ENCODE measurements at places on chromosomes 16 and 17.

DNA sequence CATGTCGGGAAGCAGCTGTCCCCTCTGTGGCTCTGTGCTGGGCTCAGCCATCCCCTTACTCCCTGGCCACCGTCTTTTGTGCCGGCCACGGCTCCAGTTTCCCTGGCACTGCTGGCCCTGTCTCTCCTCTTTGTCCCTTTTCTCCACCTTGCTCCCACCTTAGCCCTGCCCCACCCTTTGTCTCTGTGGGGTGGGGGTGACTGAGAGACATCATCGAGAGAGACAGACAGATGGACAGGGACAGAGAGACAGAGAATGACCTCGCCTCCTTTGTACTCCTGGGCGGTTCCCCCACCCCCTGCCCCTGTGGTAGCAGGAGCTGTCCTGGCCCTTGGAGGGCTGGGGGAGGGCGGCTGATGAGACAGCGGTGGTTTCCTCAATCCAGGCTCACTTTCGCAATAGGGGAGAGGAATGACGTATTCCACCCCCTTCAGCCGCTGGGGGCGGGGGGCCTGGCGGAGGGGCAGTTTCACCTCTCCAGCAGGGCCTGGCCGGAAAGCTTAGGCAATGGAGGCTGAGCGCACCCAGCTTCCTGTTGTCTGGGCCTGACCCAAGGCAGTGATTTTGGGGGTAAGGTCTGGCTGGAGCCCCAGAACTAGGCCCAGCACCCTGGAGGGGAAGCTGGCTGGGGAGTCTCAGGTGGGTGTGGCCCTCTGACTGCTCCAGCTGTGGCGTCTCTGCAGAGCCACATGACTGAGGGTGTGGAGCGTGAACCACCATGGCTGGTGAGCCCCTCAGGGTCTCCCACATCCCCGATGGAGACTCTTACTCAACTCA is 7.3 kb downstream of the FMNL1 start:
- H3K27me3 ChIP-seq: no peaks in the 10 kb centered on the region
- peak; percentile 77 for DNase-seq
- H3K36me3 ChIP-seq: no peaks in the 10 kb centered on the region

DNA sequence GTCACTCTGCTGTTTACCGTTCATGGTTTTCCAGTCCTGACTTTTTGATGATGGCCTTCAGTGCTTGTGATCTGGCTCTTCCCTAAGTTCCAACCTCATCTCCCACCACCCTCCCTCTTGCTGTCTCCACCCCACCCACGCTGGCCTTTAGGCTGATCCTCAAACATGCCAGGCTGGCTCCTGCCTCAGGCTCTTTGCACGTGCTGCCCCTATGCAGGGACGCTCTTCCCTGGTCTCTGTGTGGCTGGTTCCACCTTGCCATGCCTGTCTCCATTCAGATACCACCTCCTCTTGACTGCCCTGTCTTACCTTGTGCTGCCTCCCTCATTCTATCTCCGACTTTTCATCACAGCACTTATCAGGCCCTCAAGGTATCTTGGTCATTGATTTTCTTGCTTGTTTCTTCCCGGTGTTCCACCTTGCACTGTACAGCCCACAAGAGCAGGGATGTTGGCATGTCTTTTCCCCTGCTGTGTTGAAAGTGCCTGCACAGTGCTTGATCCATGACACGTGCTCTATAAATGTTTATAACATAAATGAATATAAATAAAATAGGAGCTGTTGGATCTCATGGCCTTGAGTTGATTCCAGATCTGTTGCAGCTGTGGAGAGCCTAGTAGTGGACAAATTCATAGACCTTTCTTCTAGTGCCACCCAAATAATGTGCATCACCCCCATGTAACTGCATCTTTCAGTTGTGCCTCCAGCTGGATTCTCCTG is 229.0 kb downstream of the SNX29 start:
- H3K4me3 ChIP-seq: no peak overlapping the region
- H3K27me3 ChIP-seq: no peaks in the 10 kb centered on the region
- H3K4me1 ChIP-seq: no peaks in the 10 kb centered on the region
- H3K36me3 ChIP-seq: no peaks in the 10 kb centered on the region
- no peak overlapping the region for H3K27ac ChIP-seq
- no peak for DNase-seq

GRCh38 chr17:80053102-80053501 is 16.7 kb downstream of the CCDC40 start:
- H3K4me1 ChIP-seq: no peaks in the 10 kb centered on the region
- DNase-seq: no peak
- H3K4me3 ChIP-seq: no peak overlapping the region
- no peaks in the 10 kb centered on the region for H3K27me3 ChIP-seq

DNA sequence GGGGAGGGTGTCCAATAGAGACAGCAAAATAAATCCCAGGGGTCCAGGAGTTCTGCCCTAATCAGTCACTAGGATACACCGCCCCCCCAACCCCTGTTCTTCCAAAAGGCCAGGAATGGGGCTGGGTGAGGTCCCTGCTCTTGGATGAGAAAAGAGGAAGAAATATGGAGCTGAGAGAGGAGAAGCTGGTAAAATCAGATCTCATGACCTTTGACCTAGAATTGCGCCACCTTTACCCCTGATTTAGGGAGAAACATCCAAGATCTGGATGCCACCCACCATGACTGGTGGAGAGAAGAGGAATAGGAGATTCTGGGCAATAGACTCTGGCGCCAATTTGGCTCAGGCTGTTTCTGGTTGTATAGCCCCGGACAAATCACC is 707 bp upstream of the CACNB1 start:
- H3K36me3 ChIP-seq: peaks cover 15% of the 10 kb centered on the region
- peaks cover 45% of the 10 kb centered on the region for H3K4me1 ChIP-seq
- H3K27me3 ChIP-seq: no peaks in the 10 kb centered on the region
- no peak overlapping the region for H3K4me3 ChIP-seq

DNA sequence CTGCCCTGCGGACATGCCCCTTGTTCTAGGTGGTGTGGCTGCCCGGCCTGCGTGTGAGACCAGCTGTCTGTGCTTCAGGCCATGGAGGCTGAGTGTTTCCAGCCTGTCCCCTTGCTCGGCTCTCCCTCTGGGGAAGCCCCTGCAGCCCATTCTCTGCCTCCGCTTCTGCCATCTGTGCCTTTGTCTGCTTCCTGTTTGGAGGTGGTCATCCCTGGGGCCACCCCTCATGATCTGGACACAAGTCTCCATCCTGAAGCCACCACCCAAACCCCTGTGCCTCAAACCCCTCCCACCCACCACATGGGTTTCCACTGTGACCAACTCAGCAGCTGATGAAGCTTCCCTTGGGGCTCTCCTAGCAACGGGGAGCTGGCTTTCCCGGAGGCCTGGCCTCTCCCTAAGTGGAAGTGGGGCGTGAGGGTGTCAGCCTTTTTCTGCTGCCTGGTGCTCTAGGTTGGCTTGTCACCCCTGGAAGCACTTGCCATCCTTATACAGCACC is 184.9 kb downstream of the SEC14L1 start:
- no peak overlapping the region for H3K4me3 ChIP-seq
- peak overlapping the region; percentile 98 for H3K27ac ChIP-seq
- H3K27me3 ChIP-seq: no peaks in the 10 kb centered on the region
- H3K36me3 ChIP-seq: no peaks in the 10 kb centered on the region
- DNase-seq: no peak

DNA sequence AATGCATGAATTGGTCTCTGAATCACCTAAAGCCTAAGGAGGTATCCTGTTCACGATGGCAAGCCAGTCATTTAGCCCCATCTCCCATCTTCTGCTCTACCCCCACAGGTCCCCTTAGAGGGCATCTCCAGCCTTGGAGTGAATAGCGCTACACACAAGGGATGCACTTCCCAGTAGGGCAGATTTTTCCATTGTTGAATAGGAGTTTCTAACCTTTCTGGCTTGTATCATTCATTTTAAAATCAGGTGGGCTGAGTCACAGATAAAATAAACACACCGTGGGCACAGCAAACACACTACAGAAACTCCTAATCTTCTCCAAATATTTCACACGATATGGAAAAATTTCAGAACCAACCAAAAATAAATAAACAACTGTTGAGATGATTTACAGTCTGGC is 201.2 kb upstream of the NOG start:
- H3K27ac ChIP-seq: no peak overlapping the region
- H3K4me1 ChIP-seq: no peaks in the 10 kb centered on the region
- H3K27me3 ChIP-seq: no peaks in the 10 kb centered on the region
- peak; percentile 3 for DNase-seq

DNA sequence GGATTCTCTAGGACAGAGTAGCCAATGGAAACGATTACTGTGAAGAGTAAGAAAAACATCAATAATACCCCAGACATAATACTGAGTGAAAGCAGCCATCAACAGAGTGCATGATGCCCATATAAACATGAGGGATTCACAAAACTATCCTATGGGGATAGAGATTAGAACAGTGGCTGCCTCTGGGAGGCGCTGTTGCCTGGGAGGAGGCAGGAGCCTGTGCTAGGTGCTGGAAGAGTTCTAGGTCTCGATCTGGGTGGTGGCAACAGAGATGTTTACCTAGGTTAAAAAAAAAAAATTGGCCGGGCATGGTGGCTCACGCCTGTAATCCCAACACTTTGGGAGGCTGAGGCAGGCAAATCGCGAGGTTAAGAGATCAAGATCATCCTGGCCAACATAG is 7.9 kb downstream of the FA2H start:
- no peak for DNase-seq
- peaks cover 8% of the 10 kb centered on the region for H3K27me3 ChIP-seq
- no peak overlapping the region for H3K27ac ChIP-seq
- H3K36me3 ChIP-seq: no peaks in the 10 kb centered on the region
- no peak overlapping the region for H3K4me3 ChIP-seq

DNA sequence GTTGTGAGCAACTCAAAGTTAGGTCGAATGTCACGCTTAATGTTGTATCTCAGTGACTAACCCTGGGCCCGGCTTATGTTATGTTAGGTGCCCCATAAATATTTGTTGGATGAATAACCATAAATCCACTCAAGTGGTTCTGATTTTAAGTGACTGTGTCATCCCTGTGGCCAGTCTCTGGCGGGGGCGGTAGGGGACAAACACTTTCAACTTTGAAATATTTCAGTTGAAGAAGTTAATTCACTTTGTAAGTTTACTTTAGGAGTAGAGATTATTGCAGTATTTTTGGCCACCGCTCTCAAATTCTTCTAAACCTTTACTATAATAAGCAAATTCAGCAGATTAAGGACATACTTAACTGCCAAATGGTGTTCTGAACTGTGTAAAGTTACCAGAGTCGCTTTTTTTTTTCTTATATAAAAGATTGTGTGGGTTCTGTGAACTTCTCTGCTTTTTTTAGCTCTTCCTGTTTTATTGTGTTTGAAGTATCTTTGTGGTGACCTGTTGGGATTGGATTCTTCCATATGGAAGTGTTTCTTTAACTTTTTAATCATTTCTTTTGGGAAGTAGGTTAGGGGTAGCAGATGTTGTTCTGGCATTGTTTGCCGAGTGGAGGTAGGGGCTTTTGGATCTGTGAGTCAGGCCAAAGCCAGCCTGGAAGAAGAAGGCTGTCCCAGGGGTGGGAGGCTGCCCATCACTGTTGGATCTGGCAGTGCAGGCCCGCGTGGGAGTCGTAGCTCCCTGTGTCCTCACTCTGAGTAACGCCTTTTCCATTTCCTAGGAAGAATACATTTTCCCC is 61.4 kb upstream of the TBX2 start:
- no peaks in the 10 kb centered on the region for H3K27me3 ChIP-seq
- peaks cover 52% of the 10 kb centered on the region for H3K4me1 ChIP-seq
- peak overlapping the region; percentile 63 for H3K27ac ChIP-seq
- H3K36me3 ChIP-seq: no peaks in the 10 kb centered on the region
- no peak overlapping the region for H3K4me3 ChIP-seq

GRCh38 chr17:68433911-68434508 is 23.3 kb downstream of the WIPI1 start:
- H3K4me3 ChIP-seq: no peak overlapping the region
- H3K4me1 ChIP-seq: peaks cover 5% of the 10 kb centered on the region
- no peak for DNase-seq
- H3K36me3 ChIP-seq: peaks cover 54% of the 10 kb centered on the region
- H3K27me3 ChIP-seq: no peaks in the 10 kb centered on the region

DNA sequence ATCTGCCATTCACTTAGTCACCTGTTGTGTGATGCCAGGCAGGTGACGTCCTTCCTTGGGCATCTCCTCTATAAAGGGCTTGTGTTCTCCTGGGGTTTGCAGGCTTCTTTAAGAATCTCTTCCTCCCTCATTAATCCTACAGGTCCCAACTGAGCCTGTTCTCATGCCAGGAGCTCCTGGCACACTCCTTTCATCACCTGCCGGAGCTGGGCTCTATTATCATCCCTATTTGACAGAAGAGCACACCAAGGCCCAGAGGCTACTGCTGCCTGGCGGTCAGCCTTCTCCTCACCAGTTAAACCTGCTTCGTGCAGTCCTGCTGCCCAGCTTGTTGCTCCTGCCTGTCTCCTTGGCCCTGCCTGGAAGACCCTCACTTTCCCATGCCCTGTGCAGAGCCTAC is 51.2 kb downstream of the RAI1 start:
- H3K4me3 ChIP-seq: no peak overlapping the region
- DNase-seq: no peak
- no peaks in the 10 kb centered on the region for H3K36me3 ChIP-seq
- peaks cover 23% of the 10 kb centered on the region for H3K4me1 ChIP-seq
- no peaks in the 10 kb centered on the region for H3K27me3 ChIP-seq

DNA sequence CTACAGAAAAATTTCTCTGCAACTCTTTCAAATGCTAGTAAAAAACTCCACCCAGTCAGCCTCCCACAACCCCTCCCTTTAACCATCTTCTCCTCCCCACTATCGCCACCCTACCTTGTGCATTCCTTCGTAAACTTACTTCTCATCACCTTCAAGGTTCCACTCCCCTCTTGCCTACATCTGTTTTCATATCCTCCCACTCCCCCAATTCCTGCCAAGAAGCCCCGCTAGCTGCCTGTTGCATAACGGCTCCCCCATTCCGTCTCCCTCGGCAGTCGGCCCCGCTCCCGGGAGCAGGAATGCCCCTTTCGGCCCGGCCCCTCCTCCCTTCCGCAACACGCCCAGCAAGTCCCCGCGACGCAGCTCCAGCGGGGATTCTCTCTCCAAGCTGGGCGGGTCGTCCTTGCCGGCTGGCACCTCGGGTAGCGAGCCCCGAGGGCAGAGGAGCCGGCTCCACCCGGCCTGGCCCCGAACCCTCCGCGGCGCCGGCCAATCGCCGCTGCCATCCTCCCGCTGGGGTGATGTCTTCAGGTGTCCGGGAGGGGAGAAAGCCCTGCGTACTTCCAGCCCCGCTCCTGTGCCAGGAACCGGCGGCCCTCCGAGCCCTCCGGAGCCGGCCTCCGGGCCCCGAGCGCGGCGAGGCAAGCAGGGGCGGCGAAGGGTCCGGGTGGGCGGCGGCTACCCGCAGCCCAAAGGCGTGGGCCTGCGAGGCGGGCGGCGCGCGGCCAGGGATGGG is 1.5 kb downstream of the PHLPP2 start:
- H3K27me3 ChIP-seq: no peaks in the 10 kb centered on the region
- peak; percentile 49 for DNase-seq
- H3K4me3 ChIP-seq: peak overlapping the region; percentile 96
- H3K36me3 ChIP-seq: peaks cover 3% of the 10 kb centered on the region

Data from astrocyte (in vitro differentiated cells and primary cell).